GM12891 (cell line): ENCODE measurements at places on chromosomes 5 and 9.
A peak's percentile ranks its signal among the peaks of the same experiment; 100 is the strongest.

- no peak for DNase-seq
Measured at GRCh38 chr5:141709699-141710267, 27.8 kb upstream of the ARAP3 start.

GRCh38 chr9:14437354-14438231 lies 123.7 kb upstream of the NFIB start:
- no peak for DNase-seq

- DNase-seq = no peak
Measured at GRCh38 chr9:91303741-91304415, 57.8 kb downstream of the AUH start.

DNA sequence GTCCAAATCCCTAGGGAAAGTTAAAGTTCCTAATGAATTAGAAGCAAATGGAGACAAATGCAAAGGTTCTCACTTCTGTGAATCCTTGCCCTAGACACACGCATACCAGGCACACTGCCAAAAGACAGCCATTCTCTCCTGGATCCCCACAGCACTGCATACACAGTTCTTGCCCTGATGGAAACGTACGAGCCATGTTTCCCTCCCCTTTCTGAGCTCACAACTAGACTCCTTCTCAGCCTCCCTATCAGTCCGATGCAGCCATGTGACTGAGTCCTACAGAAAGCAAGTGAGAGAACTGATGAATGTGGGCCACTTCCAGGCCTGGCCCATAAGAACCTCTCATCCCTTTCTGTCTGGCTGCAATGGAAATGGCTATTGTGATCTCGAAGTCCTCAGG lies 92.0 kb downstream of the ZNF608 start:
- DNase-seq = no peak

- DNase-seq = no peak
Measured at GRCh38 chr9:121558473-121558872, 58.8 kb upstream of the GGTA1 start.

DNA sequence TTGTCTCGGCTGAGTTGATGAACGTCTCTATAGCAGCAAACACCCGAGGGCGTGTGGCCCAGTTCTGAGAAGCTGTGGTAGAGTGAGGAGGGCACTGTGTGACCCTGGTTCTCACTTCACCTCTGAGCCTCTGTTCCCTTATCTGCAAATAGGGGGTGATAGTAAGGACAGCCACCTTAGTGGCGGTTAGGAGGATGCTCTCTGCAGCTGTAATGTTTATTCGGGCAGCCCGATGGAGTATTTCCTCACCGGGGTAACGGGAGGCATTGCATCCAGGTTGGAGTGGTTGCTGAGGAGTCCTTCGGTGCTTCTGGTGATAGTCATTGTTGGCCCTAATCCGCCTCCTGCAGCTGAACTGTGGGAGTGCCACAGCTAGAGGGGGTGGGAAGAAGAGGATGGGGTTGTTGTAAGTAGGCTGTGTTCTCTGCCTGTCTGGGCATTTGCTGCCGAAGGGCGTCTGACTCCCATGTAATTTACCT lies 13.9 kb downstream of the PRRC2B start:
- DNase-seq = no peak

DNA sequence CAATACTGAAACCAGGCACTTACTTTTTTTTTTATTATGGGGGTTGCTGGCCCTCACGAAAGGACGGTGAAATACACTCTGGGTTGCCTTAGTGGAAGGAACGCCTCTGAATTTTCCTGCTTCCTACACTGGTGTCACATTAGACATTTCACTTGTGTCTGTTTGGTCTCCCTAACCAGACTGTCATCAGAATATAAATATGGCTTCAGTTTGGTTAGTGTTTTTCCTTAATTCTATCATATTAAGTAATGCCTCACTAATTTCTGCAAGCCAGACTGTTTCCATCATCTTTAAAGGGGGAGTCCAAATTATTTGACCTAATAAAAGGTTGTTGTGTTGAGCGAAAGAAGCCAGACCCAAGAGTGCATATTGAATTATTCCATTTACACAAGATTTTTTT lies 4.7 kb downstream of the GLIS3 start:
- DNase-seq = no peak

- DNase-seq = no peak
Measured at GRCh38 chr5:109325456-109325855, 84.3 kb downstream of the PJA2 start.

DNA sequence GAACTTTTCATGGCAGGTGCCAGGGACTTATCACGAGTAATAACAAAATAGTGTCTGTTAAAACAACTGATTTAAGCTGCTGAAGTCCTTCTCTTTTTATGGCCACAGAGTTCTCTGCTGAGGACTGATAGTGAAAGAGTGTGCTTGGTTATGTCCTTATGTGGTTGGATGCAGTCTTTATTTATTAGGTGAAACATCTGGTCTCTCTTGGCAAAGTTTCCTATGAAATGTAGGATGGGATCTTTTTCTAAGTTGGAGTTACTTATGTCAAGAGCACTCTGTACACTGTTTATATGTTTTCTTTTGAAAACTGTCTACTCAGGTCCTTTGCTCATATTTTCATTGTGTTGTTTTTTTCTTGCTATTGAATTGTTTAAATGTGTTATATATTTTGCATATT lies 1816.1 kb upstream of the C9orf72 start:
- no peak for DNase-seq

DNA sequence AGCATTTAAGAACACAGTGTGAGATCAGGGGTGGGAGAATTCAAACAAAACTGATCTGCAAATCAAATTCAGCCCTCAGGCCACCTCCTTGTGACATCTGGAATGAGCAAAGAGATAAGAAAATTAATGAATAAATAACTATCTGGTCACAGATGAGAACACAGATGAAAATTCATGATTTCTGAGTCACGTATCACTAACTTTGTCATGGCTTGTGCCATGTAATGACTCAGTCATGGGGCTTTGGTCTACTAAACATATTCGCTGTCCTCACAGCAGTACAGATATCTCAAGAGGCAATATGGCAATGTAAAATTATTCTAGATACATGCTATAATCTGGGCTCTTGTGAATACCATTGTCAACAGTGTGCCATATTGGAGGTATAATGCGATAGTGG lies 274.4 kb downstream of the MAN2A1 start:
- no peak for DNase-seq

- DNase-seq = peak; percentile 28
Measured at GRCh38 chr5:55600497-55601203, 65.9 kb upstream of the PLPP1 start.
